Activated naive CD8-positive, alpha-beta T cell treated with anti-CD3 and anti-CD28 coated beads, Interleukin-2, amount 50 U/mL, for 16 hours (primary cell): ENCODE measurements at places on chromosomes 12 and 14.

DNA sequence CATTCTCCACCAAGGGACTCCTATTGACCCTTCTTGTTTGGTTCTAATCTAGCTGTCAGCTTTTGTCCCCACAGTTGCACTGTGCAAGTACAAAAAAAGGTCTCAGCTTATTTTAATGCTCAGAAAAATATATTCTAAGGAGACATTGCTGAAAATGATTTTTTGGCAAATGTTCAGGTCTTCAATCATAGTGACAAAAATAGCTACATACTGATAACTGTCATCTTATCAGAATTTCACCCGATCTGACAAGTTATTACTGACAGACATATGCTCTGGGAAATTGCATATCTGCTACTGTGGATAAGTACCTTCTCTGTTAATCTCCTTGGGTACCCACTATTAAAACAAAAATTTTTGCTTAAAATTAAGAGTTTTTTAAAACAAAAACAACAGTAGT, 263.6 kb downstream of the FLRT2 start:
- DNase-seq = no peak

GRCh38 chr12:19021646-19022045, 107.9 kb upstream of the PLEKHA5 start:
- no peak for DNase-seq

DNA sequence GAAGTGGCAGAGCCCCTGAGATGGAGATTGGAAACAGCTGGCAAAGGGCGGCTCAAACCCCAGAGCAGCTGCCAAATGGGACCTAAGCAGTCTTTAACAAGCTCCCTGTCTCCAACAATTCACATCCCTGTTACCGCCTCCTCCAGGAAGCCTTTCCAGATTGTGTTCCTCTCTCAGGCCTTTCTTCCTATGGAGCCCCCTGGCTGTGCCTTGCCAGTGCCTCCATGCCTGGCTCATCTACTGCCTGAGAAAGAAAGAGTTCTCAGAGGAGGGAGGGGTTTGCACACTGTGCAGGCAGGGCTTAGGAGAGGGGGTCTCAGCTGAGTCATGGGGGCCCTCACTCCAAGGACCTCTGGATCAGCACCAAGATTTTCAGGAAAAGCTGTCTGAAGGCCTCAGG, 8.8 kb upstream of the KRT74 start:
- no peak for DNase-seq

- DNase-seq = no peak
These were observed 37.8 kb upstream of the C12orf75 start for GRCh38 chr12:105292705-105293104.

DNA sequence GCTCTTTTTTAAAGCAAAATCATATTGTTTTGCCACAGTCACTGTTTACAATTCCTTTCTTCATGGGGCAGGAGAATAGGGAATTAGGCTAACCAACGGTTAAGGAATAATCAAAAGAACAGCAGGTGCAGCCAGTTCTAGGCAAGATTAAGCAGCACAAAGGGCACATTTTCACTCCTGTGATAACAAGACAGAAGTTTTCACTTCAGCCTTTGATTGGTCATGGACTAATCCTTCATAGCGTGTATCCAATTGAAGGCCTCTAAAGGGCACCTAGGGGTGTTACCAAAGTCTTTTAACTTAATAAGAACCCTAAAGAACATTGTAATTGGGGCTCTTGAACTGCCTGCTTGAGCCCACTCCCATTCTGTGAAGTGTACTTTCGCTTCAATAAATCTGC, 206.9 kb upstream of the AMIGO2 start:
- DNase-seq = no peak

DNA sequence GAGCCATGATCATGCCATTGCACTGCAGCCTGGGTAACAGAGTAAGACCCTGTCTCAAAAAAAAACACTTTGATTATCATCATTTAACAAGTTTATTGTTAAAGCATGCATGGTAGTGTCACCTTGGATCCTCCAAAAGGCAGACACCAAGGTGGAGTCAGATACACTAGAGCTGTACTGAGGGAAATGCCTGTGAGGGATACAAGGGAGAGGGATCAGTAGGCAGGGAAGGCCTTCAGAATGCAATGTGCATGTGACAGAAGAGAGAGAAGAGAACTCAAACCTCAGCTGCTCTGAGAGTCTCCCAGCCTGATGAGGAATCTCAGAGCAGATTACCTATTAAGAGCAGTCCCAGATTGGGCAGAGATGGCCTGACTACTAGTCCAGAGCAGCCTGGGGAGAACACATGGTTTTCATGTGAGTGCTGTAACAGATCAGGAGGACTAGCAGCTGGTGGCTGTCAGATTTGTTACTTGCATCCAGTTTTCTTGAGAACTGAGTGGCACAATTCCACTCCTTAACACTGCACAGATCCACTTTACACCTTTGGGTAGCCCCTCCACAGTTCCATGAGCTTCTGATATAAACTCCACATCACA, 38.0 kb upstream of the A2ML1 start:
- no peak for DNase-seq

- no peak for DNase-seq
These were observed 48.3 kb downstream of the ZFYVE21 start for GRCh38 chr14:103763730-103764488.

DNA sequence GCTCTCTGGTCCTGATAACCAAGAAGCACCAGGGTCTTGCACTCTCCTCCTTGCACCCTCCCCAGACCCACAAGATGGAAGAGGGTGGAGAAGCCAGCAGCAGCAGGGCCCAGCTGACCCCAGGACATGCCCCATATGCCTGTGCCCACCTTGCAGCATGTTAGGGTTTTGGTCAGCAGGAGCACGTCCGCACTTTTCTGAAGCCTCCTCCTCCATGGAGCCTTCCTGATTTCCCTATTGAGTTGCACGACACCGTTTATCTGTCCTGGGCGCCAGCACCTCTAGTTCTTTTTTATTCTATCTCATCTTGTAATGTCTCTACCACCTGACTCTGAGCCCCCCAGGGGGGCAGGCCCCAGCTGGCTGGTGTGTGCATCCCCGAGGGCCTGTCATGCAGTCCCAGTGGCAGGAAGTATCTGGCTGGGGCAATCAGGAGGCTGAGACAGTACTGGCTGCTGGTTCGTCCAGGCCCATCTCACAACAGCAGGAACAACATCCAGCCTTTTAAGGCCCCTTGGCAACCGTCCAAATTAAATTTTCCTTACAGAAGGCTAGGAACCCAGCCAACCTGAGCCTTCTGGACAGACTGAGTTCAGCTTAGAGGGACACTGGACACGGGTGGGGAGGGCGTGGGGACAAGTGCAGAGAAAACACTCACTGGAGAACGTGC, 39.6 kb downstream of the CCDC85C start:
- DNase-seq = no peak

- DNase-seq = no peak
These were observed 89.6 kb downstream of the SCARB1 start for GRCh38 chr12:124774054-124774461.

DNA sequence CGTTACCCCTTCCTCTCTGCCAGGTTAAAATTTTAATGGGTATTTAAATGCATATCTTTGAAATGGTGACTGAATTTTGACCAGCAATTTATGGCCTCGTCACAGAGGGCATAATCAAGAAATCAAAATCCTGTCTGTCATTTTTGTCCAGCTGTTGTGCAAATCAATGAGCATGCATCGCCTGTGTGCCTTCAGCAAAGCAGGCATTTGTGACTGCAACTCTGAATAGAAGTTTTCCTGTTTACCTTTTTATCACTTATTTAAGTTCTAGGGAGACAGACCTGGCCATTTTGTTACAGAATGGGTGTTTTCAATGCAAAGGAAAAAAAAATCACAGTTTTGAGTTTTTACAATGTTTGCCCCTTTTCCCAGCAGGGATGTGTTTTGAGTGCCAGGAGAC, 107.4 kb downstream of the PPM1A start:
- no peak for DNase-seq

- no peak for DNase-seq
These were observed 2.0 kb downstream of the ARL6IP4 start for GRCh38 chr12:122982477-122982815.

GRCh38 chr14:32567543-32568384, 238.7 kb downstream of the AKAP6 start:
- DNase-seq = no peak

DNA sequence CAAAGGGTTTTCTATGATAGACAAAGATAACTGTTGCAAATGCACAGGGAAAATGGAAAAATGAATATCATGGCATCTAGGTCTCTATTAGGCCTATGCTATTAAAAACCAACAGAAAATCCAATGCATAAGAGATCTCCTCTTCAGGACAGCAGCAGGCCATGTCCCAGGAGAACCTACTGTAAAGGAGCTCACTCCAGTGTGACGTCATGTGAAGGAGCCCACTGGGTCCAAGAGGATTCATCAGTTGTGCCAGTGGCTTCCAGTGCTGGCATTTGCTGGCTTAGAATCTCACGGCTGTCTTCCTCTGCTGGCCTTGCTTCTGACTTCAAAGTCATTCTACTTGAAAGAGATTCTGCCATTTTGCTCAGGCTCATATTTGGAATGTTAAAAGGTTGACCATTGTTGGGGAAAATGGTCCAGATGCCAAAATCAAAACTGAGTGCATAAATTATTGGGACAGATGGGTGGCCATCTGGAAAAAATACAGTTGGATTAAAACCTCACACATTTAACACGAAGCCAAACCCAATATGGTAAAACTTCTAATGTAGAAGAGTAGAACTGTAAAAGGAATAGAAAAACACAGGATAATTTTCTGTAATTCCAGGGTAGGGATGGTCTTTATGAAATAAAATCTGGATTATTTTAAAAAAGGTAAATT, 75.4 kb upstream of the ARID2 start:
- DNase-seq = no peak

DNA sequence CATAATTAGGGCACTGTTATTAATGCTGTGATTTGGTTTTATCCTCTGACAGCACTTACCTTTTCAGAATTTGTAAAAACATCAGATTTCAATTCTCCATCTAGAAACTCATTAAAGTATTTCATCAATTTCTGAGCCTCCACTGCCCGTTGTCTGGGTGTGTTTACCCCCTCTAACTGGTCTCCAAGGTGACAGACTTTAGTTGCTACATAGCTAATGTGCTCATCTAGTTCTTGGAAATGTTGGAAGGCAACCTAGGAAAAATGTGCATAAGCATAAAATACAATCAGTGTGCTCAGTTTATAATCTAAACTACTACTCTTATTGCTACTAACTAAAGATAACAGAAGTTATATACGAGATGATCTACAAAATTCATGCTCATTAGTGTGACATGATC, 24.6 kb downstream of the EXOC5 start:
- DNase-seq = no peak

- DNase-seq = no peak
These were observed 25.2 kb downstream of the POLE start for GRCh38 chr12:132661972-132662371.

- no peak for DNase-seq
These were observed 56.3 kb downstream of the TMEM121 start for GRCh38 chr14:105582639-105583038.
